ENCODE measurements at places on chromosomes 7 and 10.

DNA sequence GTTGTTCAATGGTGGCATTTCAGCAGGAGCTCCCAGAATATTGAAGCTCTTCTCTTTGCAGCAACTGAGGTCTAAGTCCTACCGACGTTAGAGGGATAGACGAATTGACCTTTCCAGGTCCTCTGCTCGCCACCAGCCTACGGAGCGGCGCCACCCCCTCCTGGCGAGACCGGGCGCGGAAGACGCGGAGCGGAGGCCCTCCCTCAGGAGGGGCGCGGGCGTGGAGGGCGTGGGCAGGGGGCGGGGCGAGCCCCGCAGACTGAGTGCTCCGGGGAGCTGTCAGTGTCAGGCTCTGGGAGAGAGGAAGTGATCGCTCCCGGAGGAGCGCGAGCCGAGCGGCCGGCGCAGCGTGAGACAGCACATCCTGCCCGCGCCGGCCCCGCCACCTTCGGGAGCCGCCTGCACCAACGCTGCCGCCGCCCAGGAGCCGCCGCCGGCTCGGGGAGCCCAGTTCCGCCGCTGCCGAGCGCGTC, at the start of gene DYNC1I1:
Gene DYNC1I1, plus strand, starts transcription at position 257 of the 473 bp plus-strand sequence. CDS start 32,176 bp downstream, outside the sequence.
- no peak for DNase-seq

DNA sequence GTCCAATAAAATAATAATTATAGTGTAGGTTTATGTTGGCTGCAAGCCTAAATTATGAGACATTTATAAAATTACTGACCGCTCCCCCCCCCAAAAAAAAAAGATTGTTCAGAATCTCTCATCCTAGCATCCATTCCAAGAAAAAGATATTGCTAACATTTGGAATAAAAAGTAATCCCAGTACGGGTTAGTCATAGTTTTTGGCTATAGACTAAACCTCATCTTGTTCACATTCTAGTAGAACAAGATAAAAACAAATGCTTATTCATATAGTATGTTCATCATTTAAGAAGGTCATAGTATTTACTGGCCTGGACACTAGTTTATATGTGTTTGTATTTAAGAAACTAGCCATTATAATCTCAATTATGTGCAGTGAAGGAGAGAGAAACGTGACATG, 44.0 kb downstream of the ADK start:
- DNase-seq, result no peak

DNA sequence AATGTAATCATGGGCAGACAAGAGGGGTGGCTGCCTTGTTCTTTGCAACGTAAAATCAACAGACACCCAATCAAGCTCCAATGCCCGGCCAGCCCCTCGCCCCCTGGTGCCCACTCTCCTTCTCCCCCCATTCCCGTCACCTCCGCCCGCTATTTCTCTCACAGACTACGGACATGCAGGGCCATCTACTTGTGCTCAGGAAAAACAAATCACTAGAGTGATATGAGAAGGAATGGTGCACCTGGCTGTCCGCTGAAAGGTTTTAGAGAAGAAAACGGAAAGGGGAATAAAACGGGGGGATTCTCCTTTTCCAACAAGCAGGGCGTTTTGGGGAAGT, 396 bp downstream of the GRM8 start:
- DNase-seq, result no peak

DNA sequence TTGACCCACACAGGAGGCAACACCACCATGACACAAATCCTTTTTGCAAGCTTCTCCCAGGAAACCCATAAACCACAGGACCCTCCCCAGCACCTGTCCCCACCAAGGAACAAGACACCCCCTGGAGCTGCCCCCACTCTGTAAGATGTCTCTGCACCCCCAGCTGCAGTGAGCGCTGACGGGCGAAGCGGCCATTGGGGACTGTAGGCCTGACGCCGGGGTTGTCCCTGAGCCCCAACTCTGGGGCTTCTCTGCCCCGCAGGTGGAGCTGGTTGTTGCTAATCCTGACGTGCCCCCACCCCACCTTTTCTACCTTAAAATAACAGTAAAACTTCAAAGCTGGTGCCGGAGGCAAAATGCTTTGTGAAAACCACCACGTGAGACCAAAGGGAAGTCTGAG, 94.7 kb upstream of the PPP2R2D start:
- no peak for DNase-seq

Measured in cortex of kidney (tissue), 1 donor.